Sciatic nerve (tissue), 2 donors: ENCODE measurements at places on chromosomes 4 and X.

DNA sequence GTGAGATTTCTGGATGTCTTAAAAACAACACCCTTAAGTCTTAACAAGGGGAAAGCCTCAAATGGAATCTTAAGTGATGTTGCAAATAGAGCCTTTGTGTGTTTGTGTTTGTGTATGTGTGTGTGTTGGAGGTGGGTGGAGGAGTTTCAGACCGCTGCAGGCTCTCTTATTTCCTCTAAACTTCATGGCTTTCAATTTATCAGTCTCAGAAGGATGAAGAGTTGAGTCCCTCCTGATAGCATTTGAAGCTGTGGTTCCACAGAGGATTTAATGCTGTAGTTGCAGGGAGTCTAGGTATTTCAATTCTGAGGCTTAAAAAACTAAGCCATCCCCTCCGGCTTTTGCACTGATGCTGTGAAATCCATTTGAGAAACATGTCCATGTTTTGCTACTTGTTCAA is 4.3 kb upstream of the AGA start:
- DNase-seq, result no peak

GRCh38 chr4:186205156-186205555 is 13.8 kb downstream of the CYP4V2 start:
- no peak for DNase-seq

DNA sequence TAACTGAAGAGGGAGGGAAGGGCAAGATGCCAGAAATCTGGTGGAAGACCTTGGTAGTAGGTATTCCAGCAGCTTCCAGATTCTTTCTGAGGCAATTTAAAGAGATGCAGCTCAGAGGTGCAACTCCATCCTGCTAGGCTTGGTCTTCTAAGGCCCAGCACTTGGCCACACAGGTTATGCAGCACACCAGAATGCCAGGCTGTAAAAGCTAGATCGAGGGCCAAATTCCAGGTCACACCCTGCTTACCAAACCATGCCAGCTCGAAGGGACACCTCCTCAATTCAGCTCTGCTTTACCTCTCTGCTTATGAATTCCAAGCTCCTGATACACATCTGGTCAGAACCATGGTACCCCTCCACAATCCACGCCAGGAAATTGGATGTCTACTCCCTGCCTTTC is 19.8 kb upstream of the ATXN3L start:
- DNase-seq, result no peak

DNA sequence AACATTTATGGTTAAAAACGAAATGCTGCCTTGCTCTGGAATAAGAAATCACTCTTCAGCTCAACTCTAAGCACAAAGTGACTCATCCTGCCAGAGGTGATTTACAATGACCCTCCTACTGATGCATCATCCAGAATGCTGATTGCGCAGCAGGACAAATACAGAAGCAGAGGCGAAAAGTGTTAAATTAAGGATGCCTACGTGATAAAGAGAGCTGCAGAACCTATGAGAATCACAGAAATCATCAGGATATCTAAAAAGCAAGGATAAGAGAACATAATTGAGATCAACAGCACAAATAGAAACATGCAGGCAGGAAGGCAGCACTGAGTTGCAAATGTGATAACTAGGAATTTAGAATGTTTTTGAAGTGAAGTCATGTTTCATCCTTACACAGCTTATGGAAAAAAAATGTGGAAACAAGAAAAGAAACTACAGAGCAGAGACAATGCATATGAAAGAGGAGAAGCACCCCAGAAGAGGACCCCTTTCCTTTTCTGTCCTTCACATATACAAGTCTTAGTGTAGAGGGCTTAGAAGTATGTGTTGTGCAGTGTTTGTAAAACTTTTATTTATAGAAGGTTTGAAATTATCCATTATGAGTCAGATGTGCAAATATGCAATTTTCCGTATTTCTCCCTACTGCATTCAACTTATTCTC is 188.4 kb downstream of the SLC7A11 start:
- DNase-seq, result no peak

DNA sequence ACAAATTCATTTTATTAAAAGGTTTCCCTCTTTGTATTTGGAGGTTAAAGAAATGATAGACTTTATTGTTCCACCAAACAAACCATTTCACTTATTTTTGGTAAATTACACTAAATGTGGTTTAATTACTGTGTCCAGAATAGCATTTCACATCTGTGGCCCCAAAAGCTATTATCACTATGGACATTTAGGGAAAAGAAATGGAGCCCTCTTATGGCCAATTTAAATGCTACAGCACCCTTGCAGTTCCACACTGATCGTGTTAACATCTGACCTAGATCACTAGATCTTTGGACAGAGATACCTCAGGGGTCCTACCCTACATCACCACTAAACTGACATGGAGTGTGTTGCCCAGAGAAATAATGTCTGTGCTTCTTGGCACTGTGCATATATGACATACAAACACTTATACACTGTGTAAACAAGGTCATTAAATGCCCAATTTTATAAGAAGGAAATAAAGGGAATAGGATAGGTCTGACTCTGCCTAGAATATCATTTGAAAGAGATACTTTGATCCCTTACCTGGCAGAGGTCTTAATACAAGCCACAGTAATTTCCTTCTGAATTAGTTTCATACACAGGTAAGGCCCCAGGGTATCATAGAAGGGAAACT is 163.9 kb downstream of the KDR start:
- no peak for DNase-seq
